Activated CD4-positive, alpha-beta T cell treated with anti-CD3 and anti-CD28 coated beads, Interleukin-2, amount 10 ng/mL, durations not matched to agents 24 days and 14 days (primary cell): ENCODE measurements at places on chromosomes 7 and 10. TPM values are rescaled to one million over a fixed set of nuclear protein-coding genes. Genes with fewer than 3 reads are reported as not detected.
A peak's percentile ranks its signal among the peaks of the same experiment; 100 is the strongest.

The TRPV5 gene
- total RNA-seq: not detected in 2 replicates

GRCh38 chr10:71247414-71247705 lies 35.0 kb downstream of the UNC5B start:
- DNase-seq: no peak
- no peaks in the 10 kb centered on the region for H3K4me1 ChIP-seq
- H3K36me3 ChIP-seq: no peaks in the 10 kb centered on the region
- peaks cover 5% of the 10 kb centered on the region for H3K27me3 ChIP-seq

DNA sequence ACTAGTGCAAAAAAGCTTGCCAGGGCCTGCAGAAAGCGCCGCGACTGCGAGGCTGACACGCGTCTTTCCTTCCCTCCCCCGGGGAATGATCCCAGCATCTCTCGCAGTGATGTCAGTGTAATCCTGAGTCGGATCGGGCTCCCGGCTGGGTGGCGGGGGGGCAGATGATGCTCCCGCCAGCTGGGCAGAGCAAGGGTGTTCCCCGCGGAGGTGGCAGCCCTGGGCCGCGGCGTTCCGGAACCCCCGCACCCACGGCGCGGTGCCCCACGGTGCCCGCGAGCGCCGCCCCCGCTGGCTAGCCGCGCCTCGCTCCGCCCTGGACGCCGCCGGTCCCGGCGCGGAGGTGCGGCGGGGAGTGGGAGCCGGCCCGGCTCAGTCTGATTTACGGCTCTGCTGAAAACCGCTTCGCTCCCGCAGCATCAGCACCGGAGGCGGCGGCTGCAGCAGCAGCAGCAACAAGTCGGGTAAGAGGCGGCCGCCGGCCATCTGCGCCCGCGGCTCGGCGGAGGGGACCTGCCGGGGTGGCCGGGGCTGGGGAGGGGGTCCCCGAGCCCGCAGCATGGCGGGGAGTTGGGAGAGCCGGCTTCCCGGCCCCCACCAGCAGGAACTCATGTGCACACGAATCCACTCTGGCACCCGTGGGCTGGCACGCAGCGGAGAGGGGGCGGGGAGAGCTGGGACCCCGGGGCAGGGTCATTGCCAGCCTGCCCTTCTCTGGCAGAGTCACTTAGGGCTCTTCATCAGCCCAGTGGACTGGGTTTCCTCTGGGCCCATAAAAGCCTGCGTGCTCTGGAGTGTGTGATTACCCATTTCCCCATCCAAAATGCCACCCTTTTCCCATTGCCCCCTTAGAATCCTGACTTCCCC lies at the start of gene ZNF365:
ZNF365 (plus strand) TSS at position 375 of the 867 bp plus-strand sequence. CDS start 1,825 bp downstream, outside the sequence.
- no peak within 1 kb of the TSS for H3K27ac ChIP-seq
- peak within 1 kb of the TSS; percentile 84 for H3K4me3 ChIP-seq
- peaks cover 6% of the 10 kb centered on the region for H3K4me1 ChIP-seq
- H3K27me3 ChIP-seq: peaks cover 40% of the 10 kb centered on the region

DNA sequence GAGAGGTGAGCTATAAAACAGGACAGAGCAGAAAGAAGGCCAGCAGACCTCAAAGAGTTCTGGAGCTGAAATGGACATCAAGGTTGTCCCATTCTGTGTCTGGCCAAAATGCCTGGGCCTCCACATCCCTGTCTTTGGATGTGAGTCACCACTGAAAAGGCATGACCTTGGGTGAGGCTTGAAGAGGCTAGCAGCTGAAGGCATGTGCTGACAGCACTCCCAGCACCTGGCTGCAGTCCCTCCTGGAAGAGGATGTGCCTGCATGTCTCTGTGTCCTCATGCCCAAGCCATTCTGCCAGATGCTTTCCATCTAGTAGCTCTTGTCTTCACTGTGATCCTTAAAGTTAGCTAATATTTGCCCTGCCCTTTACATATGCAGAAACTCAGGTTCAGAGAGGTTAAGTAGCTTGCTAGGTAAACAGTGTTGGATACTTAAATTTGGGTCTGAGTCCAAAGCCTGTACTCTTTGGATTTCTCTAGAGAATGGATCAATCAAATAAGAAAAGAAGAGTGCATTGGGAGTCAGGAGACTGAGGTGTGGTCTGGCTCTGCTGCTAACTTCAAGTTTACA lies 35.8 kb downstream of the HECW1 start:
- H3K4me3 ChIP-seq: no peak overlapping the region
- peaks cover 13% of the 10 kb centered on the region for H3K27me3 ChIP-seq
- no peak overlapping the region for H3K27ac ChIP-seq

GRCh38 chr10:1183701-1184100 lies 127.5 kb downstream of the WDR37 start:
- H3K36me3 ChIP-seq: no peaks in the 10 kb centered on the region
- no peak overlapping the region for H3K4me3 ChIP-seq
- DNase-seq: no peak
- no peak overlapping the region for H3K27ac ChIP-seq
- no peaks in the 10 kb centered on the region for H3K27me3 ChIP-seq

DNA sequence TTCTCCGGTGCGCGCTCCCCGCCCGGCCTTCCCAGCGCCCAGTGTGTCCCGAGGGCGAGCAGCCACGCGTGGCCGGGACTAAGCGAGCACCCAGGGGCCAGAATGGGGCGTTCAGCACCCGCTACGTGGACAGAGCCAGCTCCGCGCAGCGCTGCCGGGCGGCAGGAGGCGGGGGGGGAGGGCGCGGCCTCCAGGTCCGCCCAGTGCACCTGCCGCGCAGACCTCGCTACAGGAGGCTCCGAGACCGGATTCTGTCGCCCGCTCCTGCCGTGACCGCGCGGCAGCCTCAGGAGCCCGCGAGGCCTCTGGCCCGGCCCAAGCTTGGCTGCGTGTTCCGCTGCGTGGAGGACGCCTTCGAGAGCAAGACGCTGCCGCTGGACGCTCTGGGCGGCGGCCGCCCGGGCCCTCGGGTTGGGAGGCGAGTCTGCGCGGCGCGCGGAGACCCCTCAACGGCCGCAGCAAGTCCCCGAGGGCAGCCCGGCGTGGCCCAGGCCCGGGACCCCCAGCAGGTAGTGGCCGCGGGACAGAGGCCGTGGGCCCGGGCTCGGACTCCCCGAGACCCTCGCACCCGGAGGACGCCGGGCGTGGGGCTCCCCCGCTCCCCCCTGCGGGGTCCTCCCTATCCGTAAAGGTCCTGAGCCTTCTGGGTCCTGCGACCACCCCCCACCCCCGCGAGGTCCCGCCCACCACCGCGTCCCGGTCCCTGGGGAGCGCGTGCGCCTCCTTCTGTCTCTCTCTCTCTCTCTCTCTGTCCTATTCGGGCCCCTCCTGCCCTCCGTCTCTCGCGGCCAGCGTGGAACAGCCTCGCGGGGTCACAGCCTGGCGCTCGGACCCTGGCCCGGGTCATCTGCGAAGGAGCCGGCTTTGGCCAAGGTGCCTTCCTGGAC lies 904 bp upstream of the DPYSL4 start:
- peak; percentile 93 for DNase-seq
- peaks cover 16% of the 10 kb centered on the region for H3K4me1 ChIP-seq
- no peak overlapping the region for H3K27ac ChIP-seq
- H3K4me3 ChIP-seq: peak overlapping the region; percentile 80
- H3K36me3 ChIP-seq: peaks cover 5% of the 10 kb centered on the region
- peaks cover 37% of the 10 kb centered on the region for H3K27me3 ChIP-seq

The EFCAB10 gene
- not detected in 2 replicates for total RNA-seq

DNA sequence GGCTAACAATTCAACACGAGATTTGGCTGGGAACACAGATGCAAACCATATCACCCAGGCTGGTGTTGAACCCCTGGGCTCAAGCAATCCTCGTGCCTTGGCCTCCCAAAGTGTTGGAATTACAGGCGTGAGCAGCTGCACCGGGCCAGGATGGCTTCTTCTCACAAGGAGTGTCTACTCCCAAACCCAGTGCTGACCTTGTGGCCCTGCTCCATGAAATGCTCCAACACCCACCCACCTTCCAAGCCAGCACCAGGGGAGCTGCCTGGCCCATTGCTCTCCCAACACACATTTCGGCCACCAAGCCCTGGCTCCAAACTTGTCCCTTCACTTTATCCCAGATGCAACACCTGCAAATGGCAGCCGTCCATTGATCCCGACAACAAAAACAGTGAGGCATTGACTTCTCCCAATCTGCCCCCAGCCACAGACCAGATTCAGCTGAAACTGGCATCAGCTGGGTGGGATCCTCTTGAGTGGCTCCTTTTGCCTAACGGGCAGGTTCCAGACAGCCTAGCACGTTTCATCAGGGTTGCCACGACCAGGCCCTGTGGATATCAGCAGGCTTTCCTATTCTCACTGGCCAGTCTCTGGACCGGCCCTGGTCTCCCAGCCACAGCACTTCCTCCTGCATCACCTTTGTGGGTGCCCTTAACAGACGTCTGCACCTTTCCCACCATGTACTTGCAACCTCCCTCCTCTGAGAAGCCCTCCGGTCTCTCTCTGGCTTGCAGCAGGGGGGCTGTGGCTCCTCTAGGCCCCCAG lies 105.7 kb upstream of the CARD11 start:
- peaks cover 10% of the 10 kb centered on the region for H3K27me3 ChIP-seq
- peak overlapping the region; percentile 42 for H3K27ac ChIP-seq
- H3K36me3 ChIP-seq: no peaks in the 10 kb centered on the region

- no peak overlapping the region for H3K4me3 ChIP-seq
- no peak overlapping the region for H3K27ac ChIP-seq
- peaks cover 19% of the 10 kb centered on the region for H3K27me3 ChIP-seq
- H3K4me1 ChIP-seq: no peaks in the 10 kb centered on the region
- no peaks in the 10 kb centered on the region for H3K36me3 ChIP-seq
Observed at GRCh38 chr7:23220690-23221305, 25.8 kb upstream of the GPNMB start.

The CYP26C1 gene
- total RNA-seq: 0.07 and 0.12 TPM in 2 replicates

DNA sequence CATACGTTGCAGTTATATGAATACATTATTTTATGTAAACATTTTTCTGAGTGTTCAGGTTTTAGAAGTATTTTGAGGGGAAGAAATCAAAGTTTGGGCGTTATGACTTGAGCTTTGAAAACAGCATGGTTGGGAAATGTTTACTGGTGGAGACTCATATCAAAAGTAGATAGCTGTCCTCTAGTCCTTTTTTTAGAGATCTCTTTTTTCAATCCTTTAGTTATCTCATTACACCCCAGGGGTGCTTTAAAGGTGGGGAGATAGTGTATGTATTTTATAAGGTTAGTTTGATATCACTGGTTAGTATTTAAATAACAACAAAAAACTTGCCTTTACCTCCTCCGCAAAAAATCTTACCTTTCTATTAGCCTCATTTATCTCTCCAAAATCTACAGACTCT lies 2.3 kb downstream of the DMTF1 start:
- peaks cover 33% of the 10 kb centered on the region for H3K4me1 ChIP-seq
- no peak overlapping the region for H3K27ac ChIP-seq
- H3K27me3 ChIP-seq: no peaks in the 10 kb centered on the region
- H3K4me3 ChIP-seq: peak overlapping the region; percentile 88

DNA sequence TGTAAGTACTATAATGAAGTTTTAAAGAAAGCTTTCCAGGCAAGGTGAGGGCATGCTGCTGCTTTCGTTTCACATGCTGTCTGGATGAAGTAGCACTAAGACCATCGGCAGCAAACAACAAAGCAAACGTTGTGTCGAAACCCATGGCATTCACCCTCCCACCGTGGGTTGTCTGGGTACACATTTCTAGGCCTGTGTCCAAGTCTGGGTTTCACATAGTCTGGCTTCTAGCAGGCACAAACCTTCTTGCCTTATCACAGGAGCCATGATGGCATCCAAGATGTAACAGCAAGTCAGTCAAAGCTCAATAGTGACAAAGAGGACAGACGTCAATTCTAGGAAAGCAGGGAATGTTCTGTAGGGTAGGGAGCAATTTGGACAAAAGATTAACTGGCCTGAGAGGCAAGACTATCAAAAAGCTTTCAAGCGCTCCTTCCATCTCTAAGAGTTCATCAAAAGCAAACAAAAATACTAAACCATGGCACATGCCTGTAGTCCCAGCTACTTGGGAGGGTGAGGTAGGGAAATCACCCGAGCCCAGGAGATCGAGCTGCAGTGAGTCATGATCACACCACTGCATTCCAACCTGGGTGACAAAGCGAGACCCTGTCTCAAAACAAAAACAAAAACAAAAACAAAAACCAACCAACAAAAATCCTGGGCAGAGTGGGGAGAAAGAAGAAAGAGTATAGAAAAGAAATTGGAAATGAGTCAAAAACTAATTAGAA lies 42.7 kb downstream of the PAXIP1 start:
- H3K36me3 ChIP-seq: peaks cover 68% of the 10 kb centered on the region
- H3K27ac ChIP-seq: peak overlapping the region; percentile 75
- no peak for DNase-seq
- no peaks in the 10 kb centered on the region for H3K27me3 ChIP-seq
- no peak overlapping the region for H3K4me3 ChIP-seq

- no peaks in the 10 kb centered on the region for H3K36me3 ChIP-seq
- H3K4me3 ChIP-seq: no peak overlapping the region
- no peak for DNase-seq
- no peaks in the 10 kb centered on the region for H3K27me3 ChIP-seq
- H3K27ac ChIP-seq: no peak overlapping the region
Observed at GRCh38 chr10:77493851-77494261, 143.8 kb downstream of the KCNMA1 start.

The AKR1E2 gene
- total RNA-seq: 6.6 and 7.9 TPM in 2 replicates

DNA sequence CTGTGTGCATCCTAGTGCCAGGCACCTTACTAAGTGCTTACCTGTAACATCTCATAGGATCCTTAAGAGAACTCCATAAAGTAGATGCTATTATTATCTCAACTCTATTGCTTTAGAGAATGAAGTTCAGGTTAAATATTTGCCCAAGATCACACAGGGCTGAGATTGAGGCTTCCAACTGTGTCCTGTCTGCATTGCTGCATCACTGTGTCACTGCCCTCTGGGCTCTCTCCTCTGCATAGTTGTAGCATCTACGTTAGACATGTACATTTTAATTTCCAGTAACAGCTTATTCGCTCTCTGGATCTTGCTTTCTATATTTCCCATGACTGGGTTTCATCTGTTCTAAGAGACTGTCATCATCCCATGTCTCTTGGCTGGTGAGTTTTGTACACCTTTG lies 63.6 kb upstream of the FZD8 start:
- no peak for DNase-seq
- no peak overlapping the region for H3K27ac ChIP-seq
- H3K27me3 ChIP-seq: no peaks in the 10 kb centered on the region
- no peaks in the 10 kb centered on the region for H3K36me3 ChIP-seq

DNA sequence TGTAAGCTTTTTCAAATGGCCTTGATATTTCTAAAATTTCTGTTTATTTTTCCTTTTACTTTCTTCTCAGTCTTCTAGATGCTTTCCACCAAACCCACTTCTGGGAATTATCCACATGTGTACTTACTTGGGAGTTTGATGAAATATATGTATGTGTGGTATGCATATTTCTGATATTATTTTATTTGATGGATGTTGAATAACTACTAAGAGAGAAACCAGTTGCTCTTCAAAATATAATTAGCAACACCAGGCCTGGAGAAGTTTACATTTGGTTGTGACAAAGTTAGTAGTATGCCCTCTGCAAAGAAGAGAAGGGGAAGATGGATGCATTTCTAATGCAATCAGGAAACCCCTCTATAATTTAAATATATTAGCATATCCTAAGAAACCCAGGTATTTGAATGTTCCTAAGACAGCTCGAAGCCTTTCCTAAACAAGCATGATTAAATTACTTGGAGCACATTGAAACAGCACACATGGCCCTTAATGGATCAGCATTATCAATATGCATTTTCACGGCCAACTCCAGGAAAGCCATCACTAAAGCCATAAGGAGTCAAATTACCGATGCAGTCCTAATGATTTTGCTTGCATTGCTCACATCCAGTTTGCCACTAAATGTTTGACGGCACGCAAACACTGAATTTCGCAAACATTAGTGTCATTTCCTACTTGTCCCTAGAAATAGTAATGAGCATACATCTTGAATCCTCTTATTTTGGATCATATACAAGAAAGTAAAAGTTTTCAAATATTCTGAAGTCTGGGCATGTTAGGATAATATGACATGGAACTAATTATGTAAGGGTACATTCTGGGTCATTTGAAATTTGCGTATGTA lies 393.8 kb downstream of the EXOC4 start:
- H3K4me1 ChIP-seq: no peaks in the 10 kb centered on the region
- no peaks in the 10 kb centered on the region for H3K27me3 ChIP-seq
- H3K4me3 ChIP-seq: no peak overlapping the region
- H3K36me3 ChIP-seq: no peaks in the 10 kb centered on the region
- no peak for DNase-seq

The KEL gene
- 0.12 and 0.37 TPM in 2 replicates for total RNA-seq

The SFMBT2 gene
- 24.9 TPM in 2 replicates for total RNA-seq
